Sigmoid colon (tissue), 7 donors: ENCODE measurements at places on chromosomes 2 and 18. TPM values are rescaled to one million over a fixed set of nuclear protein-coding genes. Genes with fewer than 3 reads are reported as not detected.

GRCh38 chr2:119475225-119475856, 43.7 kb downstream of the TMEM37 start:
- DNase-seq: peak; percentile 29

- no peak for DNase-seq
Measured at GRCh38 chr2:99205491-99205890, 24.5 kb downstream of the MRPL30 start.

Gene PLCD4
- total RNA-seq: 25.0 TPM

GRCh38 chr2:11652553-11652952, 17.4 kb downstream of the NTSR2 start:
- no peak for DNase-seq

Gene DSG2
- total RNA-seq: 1.8 TPM

DNA sequence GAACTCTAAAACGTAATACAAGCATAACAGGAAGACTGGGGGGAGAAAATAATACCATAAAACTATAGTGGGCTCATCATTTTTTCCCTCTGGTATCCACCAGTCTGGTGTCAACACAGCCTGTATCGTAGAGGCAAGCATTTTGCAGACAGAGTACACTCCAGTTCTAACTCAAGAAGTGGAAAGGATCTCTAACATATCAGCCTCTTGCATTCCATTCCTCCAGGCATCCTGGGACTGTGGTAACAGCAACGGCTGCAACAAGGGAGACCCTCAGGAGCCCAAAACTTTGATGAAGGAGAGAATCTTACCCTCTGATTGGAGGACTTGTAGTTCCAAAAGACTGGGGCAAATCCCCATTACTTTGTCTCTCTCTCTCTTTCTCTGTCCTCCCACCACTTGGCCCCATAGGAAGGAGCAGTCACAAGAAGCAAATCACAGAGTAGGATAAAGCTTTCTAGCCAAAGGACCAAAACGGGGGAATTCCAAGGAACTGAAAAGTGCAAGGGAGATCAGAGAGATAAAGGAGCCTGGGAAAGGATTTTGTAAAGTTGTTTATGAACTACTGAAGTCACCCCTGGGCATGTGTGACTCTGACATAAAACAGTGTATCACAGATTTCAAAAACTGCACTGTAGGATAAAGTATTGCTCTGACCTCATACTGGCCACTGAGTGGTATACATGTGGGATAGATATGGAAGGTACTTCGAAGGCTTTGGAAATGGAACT, 11.9 kb downstream of the FRZB start:
- no peak for DNase-seq
